ENCODE measurements at places on chromosomes 2 and 18.

- DNase-seq = no peak
Observed at GRCh38 chr2:200373231-200373630, 66.7 kb downstream of the SPATS2L start.

- no peak for DNase-seq
Observed at GRCh38 chr2:74947703-74948102, 10.7 kb upstream of the POLE4 start.

- DNase-seq = no peak
Observed at GRCh38 chr2:230011617-230012016, 57.1 kb downstream of the SLC16A14 start.

GRCh38 chr2:171309455-171310286 lies 124.1 kb downstream of the METTL8 start:
- no peak for DNase-seq

- DNase-seq = no peak
Observed at GRCh38 chr2:149023091-149023490, 15.4 kb upstream of the LYPD6B start.

DNA sequence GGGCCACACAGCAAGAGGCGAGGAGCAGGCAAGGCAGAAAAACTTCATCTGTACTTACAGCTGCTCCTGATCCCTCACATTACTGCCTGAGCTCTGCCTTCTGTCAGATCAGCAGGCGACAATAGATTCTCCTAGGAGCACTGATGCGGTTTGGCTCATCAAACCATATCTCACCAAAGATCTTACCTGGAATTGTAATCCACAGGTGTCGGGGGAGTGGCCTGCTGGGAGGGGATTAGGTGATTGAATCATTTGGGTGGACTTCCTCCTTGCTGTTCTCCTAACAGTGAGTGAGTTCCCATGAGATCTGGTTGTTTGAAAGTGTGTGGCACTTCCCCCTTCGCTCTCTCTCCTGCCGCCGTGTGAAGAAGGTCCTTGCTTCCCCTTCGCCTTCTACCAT lies 647.3 kb downstream of the SOCS6 start:
- DNase-seq = no peak

DNA sequence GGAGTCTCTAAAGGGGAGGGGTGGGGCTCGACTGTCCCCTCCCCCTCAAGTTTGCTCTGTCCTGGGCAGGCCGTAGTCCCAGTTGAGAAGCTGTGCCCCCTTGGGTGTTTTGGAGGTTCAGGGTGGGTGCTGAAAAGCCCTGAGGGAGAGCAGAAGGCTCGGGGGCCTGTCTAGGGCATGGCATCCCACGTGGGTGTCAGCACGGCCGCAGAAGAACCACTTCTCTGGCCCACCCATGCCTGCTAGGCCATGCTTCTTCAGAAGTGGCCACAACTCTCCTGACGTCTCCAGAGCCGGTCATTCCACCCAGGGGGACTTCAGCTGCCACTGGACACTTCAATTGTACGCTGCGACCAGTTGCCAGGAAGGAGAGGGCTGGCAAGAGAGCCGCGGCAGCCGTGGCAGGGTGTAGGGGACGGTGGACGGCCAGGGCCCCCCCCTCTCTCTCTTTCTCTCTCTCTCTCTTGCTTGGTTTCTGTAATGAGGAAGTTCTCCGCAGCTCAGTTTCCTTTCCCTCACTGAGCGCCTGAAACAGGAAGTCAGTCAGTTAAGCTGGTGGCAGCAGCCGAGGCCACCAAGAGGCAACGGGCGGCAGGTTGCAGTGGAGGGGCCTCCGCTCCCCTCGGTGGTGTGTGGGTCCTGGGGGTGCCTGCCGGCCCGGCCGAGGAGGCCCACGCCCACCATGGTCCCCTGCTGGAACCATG lies at the start of gene INPP5D:
Gene INPP5D, plus strand, starts transcription at position 546 of the 704 bp plus-strand sequence. Its CDS starts 137 bp downstream, at position 683.
- DNase-seq = no peak

Data from stimulated activated CD4-positive, alpha-beta T cell treated with anti-CD3 and anti-CD28 coated beads, Interleukin-15, amount 100 ng/mL, for 48 hours (primary cell).